ENCODE measurements at places on chromosomes 4 and X.

GRCh38 chrX:114798907-114799306 is 215.0 kb downstream of the HTR2C start:
- DNase-seq, result no peak

DNA sequence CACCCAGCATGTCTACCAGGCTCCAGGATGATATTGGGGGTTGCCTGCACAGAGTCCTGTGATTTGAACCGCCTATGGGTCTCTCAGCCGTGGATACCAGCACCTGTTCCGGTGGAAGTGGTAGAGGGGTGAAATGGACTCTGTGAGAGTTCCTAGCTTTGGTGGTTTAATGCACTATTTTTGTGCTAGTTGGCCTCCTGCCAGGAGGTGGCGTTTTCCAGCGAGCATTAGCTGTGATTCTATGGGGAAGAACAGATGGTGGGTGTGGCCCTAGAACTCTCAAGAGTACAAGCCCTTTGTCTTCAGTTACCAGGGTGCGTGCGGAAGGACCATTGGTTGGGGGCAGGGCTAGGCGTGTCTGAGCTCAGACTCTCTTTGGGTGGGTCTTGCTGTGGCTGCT is 316.9 kb upstream of the AMOT start:
- DNase-seq, result no peak

DNA sequence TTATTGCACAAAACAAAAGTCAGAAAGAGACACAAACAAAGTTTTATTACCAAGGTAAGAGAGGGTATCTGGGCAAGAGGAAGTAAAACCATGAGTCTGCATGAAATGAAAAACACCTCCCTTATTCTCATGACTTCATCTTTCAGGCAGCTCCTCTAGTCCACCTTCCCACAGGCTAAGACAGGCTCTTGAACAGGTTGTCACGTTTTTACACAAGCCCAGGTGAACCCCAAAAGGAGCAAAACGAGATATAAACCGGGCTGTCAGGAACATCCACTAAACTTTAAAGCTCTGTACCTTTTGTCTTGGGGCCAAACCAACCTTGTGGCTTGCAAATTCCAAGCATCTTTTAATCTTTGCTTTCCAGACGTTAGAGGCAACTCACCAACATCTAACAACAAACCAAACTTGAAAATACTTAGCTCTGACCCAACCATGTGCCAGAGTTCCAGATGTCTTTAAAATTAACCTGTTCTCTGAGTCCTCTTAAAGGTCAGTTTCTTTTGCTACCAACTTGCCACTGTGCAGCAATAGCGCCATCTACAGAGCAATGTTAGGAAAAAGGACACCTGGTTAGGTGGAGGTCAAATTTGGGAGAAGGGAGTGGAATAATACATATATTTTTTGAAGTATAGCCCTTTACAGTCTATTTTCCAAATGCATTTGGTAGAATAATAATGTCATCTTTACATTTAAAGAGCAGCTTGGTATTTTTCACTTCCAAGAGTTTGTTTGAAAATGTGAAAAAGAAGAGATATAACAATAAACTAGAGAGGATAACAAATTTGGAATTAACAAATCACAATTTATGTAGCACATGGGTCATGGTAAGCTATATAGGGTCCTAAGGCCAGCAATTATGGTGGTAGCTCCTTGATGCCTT is 73.1 kb downstream of the QRFPR start:
- DNase-seq, result no peak

DNA sequence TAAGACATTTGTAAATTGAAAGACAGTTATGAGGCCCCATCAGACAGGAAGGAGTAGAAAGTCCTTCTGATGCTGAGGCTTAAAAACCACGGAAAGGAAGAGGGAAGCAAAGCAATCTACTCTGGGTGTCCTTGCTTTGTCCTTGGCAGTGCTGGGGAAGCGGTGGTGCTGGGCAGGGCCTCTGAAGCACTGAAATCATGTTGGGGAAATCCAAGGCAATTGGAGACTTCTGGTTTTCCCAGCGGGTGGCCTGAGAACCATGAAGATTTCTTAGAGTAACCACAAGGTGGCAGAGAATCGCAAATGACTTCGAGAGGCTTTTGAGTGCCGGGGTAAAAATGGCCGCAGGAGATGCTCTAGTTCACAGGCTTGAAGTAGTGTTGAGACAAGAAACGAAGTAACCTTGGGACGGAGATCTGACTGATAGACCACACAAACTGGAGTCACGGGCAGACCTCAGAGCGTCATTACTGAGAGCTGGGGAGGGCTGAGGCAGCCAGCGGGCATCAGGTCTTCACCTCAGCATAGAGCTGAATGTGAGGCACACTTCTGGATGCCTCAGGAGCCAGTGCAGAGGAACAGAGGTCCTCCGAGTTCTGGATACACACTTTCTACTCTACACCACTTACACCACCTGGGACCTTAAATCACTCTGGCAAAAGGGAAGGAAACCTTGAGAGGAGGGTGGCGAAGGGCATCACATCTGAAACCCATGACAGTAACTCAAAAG is 130.7 kb upstream of the GPRIN3 start:
- DNase-seq, result no peak

DNA sequence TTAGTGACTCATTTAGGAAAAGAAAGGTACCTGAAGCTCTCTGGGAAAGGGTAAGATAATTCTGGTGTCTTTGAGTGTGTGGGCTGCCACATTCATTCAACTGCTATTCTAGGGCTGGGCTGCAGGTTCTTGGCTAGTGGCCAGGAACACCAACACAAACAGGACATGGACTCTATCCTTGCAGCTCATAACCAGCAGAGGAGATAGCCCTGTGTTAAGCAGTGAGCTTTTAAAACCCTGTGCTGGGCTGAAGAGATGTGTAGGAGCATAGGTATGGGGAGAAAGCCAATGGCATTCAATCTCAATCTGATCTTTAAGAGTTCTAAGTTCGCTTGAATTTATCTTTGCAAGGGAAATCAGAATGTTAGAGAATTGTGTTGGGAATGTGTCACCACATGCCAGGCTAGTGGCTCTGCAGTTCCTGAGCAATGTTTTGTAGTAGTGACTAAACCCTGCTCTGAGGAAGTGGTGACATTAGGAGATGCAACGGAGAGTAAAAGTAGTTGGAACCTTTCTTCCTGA is 39.2 kb downstream of the SGMS2 start:
- no peak for DNase-seq

DNA sequence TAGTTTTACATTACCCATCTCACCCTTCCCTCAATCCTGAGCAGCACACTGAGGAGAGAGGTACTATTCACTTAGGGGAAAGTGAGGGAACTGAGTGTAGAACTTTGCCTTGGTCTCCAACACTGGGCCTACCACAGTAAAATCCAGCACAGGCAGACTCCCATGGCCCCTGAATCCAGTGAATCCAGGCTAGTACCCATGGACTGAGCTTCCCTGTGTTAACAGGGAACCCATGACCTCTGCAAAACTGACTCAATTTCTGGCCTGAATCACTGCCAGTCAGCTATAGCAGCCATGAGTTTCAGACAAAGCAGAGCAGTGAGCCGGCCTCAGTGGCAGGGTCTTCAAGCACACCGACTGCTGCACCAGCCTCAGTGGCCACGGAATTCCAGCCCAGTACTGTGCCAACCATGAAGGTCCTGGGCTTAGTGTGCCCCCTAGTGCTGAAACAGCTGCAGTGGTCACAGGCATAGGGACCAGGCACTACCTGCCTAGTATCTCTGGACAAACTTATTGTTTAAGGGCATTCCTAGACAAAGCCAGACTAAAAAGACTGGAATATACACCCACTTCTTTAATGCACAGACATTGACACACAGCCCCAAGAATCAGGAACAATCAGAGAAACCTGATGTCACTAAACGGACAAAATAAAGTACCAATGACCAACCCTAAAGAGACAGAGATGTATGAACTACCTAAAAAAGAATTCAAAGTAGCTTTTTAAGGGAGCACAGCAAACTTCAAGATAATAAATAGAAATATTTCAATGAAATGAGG is 127.4 kb upstream of the RPL34 start:
- DNase-seq, result no peak

- no peak for DNase-seq
Observed at GRCh38 chr4:123833171-123833643, 436.6 kb downstream of the SPRY1 start.

DNA sequence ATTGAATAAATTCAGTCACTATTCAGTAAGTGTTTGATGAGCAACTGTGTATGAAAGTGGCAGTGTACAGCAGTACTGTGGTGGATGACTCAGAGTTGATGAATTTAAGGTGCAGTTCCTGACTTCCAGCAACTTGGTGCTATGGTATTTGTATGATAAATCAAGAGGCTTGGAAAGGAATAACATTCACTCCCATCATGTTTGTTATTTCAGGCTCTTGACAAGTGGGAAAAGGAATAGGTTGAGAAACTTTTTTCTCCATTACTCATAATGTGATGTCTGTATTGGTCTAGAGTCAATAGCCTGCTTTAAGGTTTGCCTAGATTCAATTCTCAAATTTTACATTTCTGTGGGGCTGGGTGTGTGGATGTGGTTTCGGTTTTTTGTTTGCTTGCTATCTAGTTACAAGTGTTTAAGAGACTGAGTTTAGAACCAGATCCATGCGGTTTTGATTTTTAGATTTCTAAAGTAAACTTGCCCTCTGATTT is 35.1 kb upstream of the CYP2U1 start:
- DNase-seq, result no peak

GRCh38 chrX:39398963-39399261 is 597.7 kb downstream of the MID1IP1 start:
- no peak for DNase-seq

DNA sequence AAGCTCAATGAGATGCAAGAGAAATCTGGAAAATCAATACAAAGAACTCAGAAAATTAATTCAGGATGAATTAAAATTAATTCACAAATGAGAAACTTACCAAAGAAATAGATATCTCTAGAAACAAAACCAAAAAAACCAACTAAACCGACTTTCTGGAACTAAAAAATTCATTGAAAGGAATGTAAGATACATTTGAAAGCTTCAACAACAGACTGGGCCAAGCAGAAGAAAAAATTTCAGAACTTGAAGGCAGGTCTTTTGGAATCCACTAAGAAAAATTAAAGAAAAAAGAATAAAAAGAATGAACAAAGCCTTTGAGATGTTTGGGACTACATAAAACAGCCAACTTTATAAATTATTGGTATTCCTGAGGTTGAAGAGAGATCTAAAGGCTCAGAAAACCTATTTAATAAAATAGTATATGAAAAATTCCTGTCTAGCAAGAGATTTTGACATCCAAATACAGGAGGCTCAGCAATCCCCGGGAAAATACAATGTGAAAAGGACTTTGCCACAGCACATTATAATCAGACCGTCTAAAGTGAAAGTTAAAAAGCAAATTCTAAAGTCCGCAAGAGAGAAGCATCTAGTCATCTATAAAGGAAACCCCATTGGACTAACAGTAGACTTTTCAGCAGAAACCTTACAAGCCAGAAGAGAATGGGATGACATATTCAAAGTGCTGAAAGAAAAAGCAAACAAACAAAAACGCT is 44.2 kb downstream of the NAT8L start:
- DNase-seq, result no peak

GRCh38 chr4:173415092-173415491 is 16.2 kb upstream of the SCRG1 start:
- DNase-seq, result no peak

- DNase-seq, result no peak
Observed at GRCh38 chrX:40298572-40299479, 201.1 kb upstream of the BCOR start.

GRCh38 chrX:41522081-41522480 is 74.9 kb downstream of the NYX start:
- no peak for DNase-seq

- DNase-seq, result no peak
Observed at GRCh38 chrX:40694802-40695201, 40.5 kb downstream of the MED14 start.

- DNase-seq, result no peak
Observed at GRCh38 chr4:102687982-102688433, 72.8 kb downstream of the MANBA start.

DNA sequence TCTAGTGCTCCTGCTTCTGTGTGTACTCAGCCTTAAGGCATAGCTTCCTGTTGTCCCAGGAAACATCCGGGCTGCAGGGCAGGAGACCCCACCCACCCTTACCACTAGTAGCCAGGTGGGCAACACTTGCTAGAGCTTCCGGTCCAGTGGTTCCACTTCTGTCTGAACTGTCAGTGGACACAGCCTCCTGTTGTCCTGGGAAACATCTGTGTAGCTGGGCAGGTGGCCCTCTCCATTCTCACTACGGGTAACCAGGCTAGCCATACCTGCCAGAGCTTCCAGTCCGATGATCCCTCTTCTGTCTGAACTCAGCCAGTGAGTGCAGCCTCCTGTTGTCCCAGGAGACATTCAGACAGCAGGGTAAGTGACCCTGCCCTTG is 372.2 kb downstream of the INPP4B start:
- no peak for DNase-seq

GRCh38 chrX:106331606-106332005 is 163.5 kb downstream of the PWWP3B start:
- DNase-seq, result no peak

GRCh38 chr4:35539404-35540055 is 704.8 kb downstream of the ARAP2 start:
- no peak for DNase-seq

- no peak for DNase-seq
Observed at GRCh38 chr4:157803421-157803820, 369.4 kb downstream of the GASK1B start.

DNA sequence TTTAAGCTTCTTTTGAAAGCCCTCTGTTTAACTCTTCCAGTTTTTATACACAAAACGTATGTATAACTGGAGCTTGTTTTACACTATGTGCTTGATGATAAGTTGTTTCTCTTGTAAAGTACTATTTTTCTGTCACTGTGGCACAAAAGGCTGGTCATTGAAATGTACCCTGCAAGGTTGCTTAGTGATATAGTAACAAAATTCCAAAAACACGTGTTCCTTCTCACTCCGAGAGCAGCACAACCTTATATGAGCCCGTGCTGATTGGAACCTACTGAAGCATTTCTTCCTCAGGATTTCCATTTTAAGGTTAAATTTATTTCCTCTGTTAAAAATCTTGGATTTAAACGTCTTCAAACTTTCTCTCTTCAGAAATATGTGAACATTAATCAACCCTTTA is 772.9 kb upstream of the TENM3 start:
- DNase-seq, result no peak
